ENCODE measurements at places on chromosomes 13 and 19. TPM values are rescaled to one million over a fixed set of nuclear protein-coding genes. Genes with fewer than 3 reads are reported as not detected.

GRCh38 chr13:110560601-110561343, 750 bp downstream of the RAB20 start:
- DNase-seq = peak; percentile 39

DNA sequence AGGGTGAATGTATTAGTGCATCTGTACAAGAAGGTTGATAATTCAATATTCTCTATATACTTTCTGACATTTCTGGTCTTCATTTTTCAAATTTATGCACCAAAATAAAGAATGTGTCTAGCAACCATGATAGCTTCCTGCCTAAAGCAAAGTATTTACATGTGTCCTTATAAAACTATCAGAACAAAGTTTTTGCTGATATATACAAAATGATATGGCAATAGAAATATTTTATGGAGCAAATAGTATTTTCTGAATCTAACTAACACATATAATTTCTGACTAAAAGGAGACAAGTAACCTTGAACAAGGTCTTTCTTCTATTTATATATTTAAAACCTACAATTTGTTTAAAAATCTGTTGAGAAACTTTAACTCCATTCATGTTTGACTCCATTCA, 184.9 kb downstream of the DIAPH3 start:
- no peak for DNase-seq

- no peak for DNase-seq
These were observed 21.4 kb downstream of the KCTD4 start for GRCh38 chr13:45179428-45179827.

GRCh38 chr13:45303026-45303425, 38.0 kb downstream of the TPT1 start:
- DNase-seq = no peak

GRCh38 chr19:46755853-46756543, 9.7 kb upstream of the STRN4 start:
- DNase-seq = no peak

- no peak for DNase-seq
These were observed 188.8 kb upstream of the SPRY2 start for GRCh38 chr13:80529734-80530133.

GRCh38 chr19:38298821-38299680, 5.0 kb upstream of the C19orf33 start:
- DNase-seq = peak; percentile 66

GRCh38 chr19:30882411-30883005, 466.7 kb downstream of the TSHZ3 start:
- DNase-seq = no peak

DNA sequence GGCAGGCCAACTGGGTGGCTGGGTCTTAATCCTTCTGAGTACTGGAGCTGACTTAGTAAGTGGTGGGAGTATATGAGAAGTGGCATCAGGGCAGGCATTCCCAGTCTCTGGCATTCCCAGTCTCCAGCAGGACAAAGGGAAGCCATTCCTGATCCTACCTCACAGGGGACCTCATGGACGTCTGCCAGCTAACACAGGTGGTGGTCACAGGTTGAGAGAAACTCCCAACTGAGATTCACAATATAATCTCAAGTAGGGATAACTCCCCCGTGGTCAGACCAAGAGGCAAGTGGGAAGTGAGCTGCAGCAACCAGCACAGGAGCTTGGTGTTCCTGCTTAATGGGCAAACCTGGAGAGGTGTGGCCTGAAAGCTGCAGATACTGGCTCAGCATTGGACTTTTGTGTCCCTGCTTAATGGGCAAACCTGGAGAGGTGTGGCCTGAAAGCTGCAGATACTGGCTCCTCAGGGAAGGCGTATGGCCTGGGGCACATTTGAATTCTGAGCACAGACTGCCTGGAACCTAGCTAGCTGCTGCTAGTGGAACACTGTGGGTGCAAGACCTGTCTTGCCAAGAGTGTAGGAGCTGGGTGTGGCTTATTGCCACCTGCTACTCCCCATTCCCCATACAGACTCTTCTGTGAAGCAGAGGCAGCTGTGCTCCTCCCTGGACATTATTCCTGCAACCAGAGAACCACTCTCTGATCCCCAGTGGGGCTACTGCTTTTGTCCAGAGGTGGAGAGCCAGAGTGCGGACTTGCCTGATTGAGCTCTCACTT, 25.9 kb upstream of the OR10H2 start:
- no peak for DNase-seq

DNA sequence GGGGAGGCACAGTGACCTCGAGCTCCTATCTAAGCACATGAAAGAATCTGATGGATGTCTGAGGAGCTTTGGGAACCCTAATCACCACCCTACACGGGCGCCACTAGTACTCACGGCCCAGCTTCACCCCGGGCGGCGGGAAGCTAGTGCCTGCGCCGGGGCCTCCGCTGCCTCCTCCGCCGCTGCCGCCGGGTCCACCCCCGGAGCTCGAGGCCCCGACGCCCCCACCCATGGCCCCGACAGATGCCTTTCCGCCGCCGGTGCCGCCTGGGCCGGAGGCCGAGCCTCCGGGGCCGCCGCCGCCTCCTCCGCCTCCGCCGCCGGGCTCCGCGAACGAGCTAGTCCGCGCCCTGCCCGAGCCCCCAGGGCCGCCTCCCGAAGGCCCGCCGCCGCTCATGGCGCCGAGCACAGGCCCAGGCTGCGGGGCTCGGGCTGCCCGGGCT, 312 bp downstream of the GSK3A start:
- DNase-seq = peak; percentile 23

DNA sequence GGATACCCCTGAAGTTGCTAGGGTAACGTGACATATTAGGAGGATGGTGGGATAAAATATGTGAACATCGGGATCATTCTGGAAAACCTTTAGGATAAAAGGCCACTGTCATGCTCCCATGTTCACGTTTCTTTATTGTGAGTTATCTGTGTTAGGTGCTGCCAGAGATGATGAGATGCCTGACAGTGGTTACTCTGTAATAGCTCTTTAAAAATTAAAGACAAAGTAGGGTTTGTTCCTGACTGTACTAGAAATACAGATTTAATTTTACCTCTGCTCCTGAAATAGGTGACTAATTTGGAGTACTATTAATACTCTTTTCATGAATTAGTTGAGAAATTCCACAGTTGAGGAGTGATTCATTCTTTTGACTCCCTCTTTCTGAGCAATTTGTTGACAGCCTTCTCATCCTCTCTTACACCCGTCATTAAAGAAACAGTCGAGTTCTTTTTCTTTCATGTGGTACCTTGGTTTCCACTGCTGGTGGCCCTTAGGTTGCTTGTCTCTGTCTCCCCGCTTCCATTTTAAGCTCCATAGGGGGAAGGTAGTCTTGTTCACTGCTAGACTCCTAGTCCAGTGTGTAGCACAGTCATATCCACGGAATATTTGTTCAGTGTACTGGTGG, 28.4 kb downstream of the SAE1 start:
- DNase-seq = peak; percentile 68

- peak; percentile 1 for DNase-seq
These were observed 160.4 kb downstream of the PCDH20 start for GRCh38 chr13:61255040-61255796.

DNA sequence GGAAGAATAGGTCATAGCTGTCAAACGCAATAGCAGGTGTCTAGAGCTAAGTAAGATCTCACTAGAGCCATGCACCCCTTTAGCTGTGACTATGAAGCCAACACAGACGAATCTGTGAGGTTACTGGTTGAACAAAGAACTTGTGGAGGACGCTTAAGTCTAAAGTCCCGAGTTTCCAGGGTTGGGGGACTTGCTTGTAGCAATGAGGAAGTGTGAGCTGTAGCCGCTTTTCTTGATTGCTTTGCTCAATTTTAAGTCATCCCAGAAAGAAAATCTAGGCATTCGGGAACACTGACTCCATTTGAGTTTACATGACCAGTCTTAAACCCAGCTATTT, 1.6 kb downstream of the GPC5 start:
- DNase-seq = no peak

DNA sequence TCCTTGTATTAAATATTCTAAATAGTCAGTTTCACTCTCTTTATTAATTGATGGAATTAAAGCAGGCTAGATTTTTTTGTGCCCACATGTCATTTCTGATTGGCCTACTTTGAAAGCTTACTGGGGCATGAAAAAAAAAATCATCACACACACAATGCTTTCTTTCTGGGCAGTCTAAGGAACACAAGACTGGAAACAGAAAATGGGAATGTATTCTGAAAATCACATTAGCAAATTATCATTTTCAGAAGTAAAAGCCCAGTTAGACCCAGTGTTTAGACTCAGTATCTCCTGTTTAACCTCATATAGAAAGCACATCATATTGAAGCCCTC, 339.4 kb downstream of the SPRY2 start:
- no peak for DNase-seq

GRCh38 chr13:26785838-26786630, 25.4 kb upstream of the GPR12 start:
- DNase-seq = peak; percentile 3

GRCh38 chr13:98181111-98181815, 4.2 kb upstream of the RNF113B start:
- DNase-seq = peak; percentile 11

DNA sequence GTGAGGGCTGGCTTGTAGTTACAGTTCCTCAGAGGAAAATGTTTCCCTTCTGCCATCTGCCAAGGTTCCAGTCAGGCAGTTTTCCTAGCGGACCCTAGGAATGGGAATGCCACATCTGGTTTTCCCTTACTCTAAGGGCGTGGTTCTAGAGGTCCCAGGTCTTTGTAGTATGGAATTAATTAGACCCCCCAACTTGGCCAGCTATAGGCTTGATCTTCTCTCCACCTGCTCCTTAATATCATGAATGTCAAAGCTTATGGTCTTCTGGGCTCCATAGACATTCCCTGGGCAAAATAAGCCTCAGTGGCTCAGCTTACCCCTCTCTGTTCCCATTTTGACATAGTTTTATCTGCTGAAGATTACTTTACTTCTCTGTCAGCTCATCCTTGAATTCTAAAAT, 70.0 kb downstream of the ZNF568 start:
- DNase-seq = no peak

DNA sequence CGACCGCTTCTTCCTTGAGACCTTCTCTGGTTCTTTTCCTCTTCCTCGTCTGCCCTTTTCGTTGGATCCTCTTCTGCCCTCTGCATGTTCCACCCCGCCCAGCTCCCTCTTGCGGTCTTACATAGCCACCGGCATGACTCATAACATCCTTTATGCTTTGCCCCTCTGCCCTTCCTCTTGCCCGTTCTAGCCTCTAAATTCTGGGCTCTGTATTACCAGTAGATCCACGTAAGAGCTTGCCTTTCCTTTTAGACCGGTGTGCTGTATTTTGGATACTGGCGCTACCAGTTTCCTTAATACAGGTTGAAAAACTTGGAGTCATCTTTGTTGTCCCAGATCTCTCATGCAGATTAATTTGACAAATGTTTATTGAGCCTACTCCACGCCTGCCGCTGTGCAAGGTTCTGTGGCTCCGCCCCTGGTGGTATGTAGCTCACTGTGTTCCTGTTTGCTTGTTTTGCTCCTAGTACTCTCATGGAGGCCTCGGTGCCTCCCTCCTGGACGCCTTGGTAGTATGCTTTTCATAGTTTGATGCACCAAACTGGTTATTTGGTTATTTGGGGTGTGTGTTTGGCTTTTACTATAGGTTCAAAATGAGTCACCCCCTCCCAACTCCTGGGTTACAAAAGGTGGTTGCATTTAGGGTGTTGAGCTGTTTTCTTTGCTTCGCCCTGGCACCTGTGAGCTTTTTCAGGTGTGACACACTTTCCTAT, 1.7 kb downstream of the GTF3A start:
- DNase-seq = peak; percentile 89

DNA sequence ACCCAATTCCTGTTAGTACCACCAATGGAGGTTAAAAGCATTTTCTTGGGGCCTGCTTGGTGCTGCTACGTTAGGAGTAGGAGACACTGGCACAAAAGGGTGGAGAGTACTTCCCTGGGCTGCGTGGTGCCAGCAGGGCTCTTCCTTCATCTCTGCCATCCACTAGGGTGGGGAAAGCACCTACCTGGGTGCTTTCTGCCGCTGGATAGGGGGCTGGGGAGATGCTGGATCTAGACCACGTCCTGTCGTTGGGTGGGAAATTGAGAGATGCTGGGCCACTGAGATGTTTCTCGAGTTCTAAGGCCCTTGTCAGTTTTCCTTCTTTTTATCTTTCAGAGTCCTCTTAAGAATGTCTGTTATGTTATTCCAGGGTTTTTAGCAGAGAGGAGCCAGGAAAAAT, 6.7 kb upstream of the FCGBP start:
- DNase-seq = no peak

- DNase-seq = peak; percentile 41
These were observed 2.3 kb downstream of the SPACA4 start for GRCh38 chr19:48608798-48609263.

- DNase-seq = peak; percentile 96
These were observed 31.6 kb upstream of the TFDP1 start for GRCh38 chr13:113552786-113553434.

DNA sequence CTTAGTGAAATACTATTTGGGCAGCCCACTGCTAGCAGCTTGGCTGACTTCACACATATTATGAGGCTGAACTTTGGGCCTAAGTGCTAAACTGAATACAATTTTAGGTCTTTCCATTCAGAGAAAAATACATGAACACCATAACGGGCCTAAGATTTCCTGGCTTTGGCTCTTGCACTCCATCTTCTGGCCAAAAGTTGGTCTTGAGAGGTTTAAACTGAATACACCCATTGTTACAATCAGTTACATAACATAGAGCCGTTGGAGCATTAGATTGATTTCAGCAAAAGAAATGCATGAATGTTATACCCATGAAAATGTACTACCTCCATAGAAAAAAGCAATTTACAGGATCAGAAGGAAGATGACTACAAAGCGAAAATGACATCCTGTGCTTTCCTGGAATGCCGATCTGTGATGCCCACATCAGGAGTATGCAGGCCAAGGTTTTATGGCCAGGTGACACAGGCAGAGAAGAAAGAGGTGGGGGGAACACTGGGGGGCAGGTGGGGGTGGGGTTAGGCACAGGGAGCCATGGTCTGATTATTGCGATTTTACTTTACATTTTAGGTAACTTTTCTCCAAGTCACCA, 11.1 kb upstream of the SHISA2 start:
- DNase-seq = peak; percentile 68

DNA sequence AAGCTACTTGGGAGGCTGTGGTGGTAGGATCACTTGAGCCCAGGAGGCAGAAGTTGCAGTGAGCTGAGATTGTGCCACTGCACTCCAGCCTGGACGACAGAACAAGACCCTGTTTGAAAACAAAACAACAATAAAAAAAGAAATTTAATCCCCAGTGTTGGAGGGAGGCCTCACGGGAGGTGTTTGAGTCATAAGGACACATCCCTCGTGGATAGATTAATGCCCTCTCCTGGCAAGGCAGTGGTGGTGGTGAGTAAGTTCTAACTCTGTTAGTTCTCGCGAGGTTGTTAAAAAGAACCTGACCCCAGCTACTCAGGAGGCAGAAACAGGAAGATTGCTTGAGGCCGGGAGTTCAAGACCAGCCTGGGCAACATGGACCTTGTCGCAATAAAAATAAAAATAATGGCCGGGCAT, 27.6 kb upstream of the SIN3B start:
- DNase-seq = peak; percentile 27

- no peak for DNase-seq
These were observed 102.8 kb downstream of the EFNB2 start for GRCh38 chr13:106432636-106433035.

The MEIOSIN gene
- not detected for total RNA-seq

The PDE4C gene
- under 0.01 TPM for total RNA-seq

The GPC6 gene
- under 0.01 TPM for total RNA-seq

The ZNF433 gene
- total RNA-seq = 2.0 TPM

The RFPL4A gene
- total RNA-seq = 1.2 TPM

The ZNF761 gene
- 5.7 TPM for total RNA-seq

The SOX1 gene
- not detected for total RNA-seq
